CD4-positive, alpha-beta T cell treated with Interleukin-4 for 1 hour (primary cell): ENCODE measurements at places on chromosomes 11 and 22.
A peak's percentile ranks its signal among the peaks of the same experiment; 100 is the strongest.

GRCh38 chr11:1843796-1844195 is 5.0 kb downstream of the TNNI2 start:
- no peak for DNase-seq

DNA sequence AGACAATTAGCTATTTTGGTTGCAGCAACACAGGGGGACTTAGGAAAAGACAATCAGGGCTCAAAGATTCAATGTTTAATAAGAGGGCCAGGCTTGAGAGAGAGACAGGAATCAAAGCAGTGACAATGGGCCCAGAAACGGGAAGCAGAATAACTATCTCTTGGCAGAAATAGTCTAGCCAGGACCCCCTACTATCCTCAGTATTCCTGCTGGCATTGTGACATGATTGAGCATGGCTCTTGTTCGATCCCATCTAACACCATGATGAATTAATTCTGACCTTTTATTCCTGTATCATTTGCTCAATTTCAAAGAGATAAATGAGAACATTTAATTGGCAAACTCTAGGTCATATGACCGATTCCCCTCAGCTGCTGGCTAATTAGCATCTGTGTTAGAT is 12.8 kb upstream of the ANO5 start:
- DNase-seq, result no peak

GRCh38 chr11:121122328-121122727 is 21.3 kb downstream of the TECTA start:
- no peak for DNase-seq

GRCh38 chr22:27488456-27489177 is 312.9 kb downstream of the MN1 start:
- no peak for DNase-seq

GRCh38 chr11:16986434-16987204 is 27.6 kb downstream of the PLEKHA7 start:
- DNase-seq, result peak; percentile 66
